ENCODE measurements at places on chromosomes 2 and 18.
A peak's percentile ranks its signal among the peaks of the same experiment; 100 is the strongest.

DNA sequence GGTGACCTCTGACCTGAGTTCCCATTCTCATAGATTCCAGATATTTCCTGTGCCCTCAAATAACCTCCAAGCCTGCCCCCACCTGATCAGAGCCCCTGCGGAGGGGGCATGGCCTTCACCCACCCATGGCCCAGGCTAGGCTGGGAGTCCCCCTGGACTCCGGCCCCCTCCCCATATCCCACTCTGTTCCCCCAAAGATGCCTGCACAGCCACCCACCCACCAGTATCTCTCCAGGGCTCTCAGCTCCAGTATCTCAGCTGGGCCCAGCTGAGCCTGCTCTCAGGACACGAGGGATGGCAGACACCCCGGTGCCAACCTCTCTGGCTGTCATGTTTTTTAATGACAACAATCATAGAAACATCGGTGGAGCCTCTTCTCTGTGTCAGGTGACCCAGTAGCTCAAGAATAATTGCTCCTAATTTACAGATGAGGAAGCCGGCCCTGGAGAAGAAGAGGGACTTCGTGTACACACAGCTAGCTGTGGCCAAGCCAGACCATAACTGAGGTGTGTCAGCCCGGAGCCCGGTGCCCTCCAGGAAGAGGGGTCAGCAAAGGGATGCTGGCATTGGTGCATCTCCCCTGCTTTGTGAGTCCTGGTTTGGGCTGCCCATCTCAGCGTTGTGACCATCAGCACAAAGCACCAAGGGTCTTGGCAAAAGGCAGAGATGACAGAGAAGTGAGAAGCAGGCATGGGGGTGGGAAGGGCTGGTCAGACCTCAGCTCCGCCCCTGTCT is 84.4 kb downstream of the SDC1 start:
- DNase-seq: no peak

- DNase-seq: no peak
These were observed 215.6 kb downstream of the MTX2 start for GRCh38 chr2:176484838-176485237.

- no peak for DNase-seq
These were observed 1131.0 kb upstream of the NXPH2 start for GRCh38 chr2:139911160-139911559.

GRCh38 chr2:86072271-86072858 is 33.3 kb downstream of the POLR1A start:
- no peak for DNase-seq

- DNase-seq: peak; percentile 92
These were observed 85.3 kb downstream of the CDC42EP3 start for GRCh38 chr2:37585982-37586621.

DNA sequence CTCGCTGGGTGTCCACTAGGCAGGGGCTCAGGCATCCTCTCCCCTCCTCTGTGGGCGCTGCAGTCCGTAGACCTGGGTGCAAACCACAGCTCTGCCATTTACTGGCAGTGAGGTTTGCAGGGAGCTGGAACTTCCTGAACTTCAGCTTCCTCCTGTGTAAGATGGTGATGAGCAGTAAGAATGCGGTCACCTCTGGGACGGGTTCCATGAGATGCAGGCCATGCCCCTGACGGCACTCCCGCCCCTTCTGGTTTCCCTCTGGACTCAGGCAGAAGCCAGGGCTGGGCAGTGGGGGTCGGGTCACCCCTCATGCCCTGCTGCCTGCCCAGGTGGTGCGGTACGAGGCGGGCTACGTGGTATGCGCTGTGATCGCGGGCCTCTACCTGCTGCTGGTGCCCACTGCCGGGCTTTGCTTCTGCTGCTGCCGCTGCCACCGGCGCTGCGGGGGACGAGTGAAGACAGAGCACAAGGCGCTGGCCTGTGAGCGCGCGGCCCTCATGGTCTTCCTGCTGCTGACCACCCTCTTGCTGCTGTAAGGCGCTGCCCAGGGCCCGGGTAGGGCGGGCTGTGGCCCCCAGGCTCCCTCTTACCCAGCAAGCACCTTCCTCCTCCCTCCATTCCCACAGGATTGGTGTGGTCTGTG is 1.5 kb downstream of the PROM2 start:
- DNase-seq: no peak

DNA sequence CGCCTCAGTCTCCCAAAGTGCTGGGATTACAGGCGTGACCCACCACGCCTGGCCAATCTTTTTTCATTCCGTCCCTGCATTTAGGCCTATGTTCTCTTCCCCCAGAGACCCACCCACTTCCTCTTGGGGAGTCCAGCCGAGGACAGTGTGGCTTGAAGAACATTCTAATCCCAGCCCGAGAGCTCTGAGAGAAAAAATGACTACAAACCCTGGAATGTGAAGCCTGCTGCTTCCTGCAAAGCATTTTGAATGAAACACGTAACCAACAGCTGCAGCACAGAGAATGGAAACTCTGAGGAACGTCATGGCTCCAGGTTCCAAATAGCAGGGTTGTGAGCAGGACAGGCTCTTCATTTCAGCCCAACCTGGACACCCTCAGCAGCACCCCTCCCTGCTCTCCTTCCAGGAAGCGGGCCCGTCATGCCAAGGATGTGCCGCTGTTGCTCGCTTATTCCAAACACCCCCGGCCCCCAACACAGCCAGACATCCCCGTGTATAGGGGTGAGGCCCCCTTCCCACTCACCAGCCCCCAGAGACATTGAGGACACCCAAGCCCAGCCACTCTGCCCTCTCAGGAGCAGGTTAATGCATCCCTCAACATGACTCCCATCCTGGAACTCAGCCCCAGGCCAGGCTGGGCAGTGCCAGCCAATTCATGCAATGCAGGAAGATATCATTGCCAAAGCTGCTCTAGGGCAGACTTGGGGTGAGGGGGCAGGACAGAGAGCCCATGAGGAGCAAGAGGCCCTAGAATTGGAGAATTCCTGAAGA is 139.8 kb downstream of the ZFP36L2 start:
- peak; percentile 98 for DNase-seq

- DNase-seq: no peak
These were observed 207.0 kb downstream of the TWIST2 start for GRCh38 chr2:239054921-239055320.

- peak; percentile 30 for DNase-seq
These were observed 54.5 kb downstream of the DOCK10 start for GRCh38 chr2:224987733-224988132.

GRCh38 chr2:55158111-55158814 is 73.8 kb downstream of the CLHC1 start:
- DNase-seq: no peak

- no peak for DNase-seq
These were observed 27.1 kb upstream of the TMEM178A start for GRCh38 chr2:39638581-39638980.

- no peak for DNase-seq
These were observed 432.0 kb upstream of the FAM98A start for GRCh38 chr2:34031097-34031496.

DNA sequence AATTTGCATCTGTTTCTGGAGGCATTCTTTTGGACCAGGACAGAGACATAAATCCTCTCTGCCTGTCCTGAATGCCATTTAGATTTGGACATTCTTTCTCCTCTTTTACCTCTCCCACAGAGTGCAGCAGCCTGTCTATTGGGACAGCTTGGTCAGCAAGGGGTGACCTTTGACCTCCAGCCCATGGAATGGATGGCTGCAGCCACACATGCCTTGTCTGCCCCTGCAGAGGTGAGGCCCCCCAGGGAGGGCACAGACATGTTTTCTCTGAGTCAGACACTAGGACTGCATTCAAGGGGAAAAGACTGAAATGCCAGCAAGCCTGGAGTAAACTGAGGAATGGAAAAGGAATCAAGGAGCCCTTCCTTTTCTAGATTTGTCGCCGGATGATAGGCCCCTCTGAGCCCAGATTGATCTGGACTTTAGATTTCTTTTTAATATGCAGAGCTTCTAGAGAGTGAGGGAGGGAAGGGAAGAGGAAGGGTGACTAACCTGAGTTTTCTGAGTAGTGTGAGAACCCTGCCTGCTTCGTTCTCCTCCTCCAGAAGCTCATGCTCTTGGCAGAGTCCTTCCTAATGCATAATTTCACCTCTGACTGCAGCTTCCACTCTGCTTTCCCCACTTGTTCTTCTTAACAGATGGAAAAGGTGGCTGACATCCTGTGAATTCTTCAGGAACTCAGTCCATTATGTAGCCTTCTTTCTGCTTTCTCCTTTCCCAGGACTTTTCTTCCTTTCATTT is 16.1 kb upstream of the TTLL4 start:
- DNase-seq: no peak

- DNase-seq: no peak
These were observed 14.0 kb downstream of the HRH4 start for GRCh38 chr18:24474406-24474805.

- peak; percentile 93 for DNase-seq
These were observed 1.8 kb upstream of the SATB2 start for GRCh38 chr2:199459286-199460100.

DNA sequence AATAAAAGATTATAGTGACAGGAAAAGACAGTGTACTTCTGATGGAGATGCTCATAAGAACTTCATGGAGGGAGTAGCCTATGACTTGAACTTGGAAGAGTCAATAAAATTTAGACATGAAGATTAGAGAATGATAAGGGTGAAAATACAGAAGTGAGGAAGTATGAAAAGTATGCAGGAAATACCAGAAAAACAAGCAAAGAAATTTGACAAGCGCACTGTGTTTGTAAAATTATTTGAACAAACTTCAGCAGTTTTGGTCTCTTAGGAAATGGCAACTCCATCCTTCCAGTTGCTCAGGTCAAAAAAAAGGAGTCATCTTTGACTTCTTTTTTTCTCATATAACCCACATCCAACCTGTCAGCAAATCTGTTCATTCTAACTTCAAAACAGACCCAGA is 864.0 kb upstream of the ZEB2 start:
- DNase-seq: no peak

- DNase-seq: no peak
These were observed 114.8 kb downstream of the GAREM1 start for GRCh38 chr18:32355896-32356295.

GRCh38 chr2:11410101-11410500 is 55.9 kb downstream of the E2F6 start:
- DNase-seq: no peak

DNA sequence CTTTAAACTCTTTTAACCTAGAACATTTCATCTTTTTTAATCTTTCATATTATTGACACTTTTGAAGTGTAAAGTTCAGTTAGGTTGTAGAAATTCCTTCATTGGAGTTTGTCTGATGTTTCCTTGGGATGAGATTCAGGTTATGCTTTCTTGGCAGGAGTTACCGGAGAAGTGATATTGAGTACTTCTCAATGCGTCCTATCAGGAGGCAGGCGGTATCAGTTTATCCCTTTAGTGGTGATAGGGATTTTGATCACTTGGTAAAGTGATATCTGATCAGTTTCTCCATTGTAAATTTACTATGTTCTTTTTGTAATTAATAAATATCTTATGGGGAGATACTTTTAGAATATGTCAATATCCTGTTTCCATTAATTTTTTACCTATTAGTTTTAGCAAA is 78.4 kb downstream of the DTNB start:
- no peak for DNase-seq

- DNase-seq: no peak
These were observed 1041.2 kb upstream of the CDH2 start for GRCh38 chr18:29218091-29218490.

DNA sequence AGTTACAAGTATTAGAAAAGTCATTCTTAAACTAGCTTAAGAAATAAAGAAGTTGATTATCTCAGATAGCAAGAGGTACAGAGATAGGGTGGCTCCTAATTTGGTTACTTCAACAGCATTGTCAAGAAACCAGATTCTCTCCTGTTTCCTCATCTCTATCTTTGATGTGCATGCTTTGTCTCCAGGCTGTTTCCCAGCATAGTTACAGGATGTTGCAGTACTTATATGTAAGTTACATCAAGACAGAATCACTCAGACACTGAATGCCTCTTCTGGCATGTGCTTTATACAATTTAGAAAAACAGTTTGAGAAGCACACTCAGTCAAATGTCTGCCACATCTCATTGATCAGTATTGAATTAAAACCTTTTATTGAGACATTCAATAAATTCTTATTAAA is 189.5 kb upstream of the UBE2E3 start:
- DNase-seq: peak; percentile 27

GRCh38 chr2:20208476-20208859 is 16.5 kb downstream of the SDC1 start:
- DNase-seq: no peak

- DNase-seq: no peak
These were observed 61.4 kb downstream of the TSHZ1 start for GRCh38 chr18:75271952-75272351.

DNA sequence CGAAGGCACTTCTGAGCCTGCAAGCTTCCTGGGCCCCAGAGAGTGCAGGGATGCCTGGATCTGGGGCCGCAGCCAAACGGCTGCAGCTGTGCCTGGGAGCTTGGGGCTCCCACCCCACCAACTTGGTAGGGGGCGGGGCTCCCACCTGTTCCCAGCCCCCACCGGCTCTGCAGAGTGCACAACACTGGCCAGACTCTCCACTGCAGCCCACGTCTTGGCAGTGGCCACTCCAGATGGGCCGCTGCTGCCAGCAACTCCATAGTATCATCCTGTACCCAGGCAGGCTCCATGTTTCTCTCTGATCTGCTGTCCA is 9.9 kb downstream of the DYSF start:
- DNase-seq: no peak

DNA sequence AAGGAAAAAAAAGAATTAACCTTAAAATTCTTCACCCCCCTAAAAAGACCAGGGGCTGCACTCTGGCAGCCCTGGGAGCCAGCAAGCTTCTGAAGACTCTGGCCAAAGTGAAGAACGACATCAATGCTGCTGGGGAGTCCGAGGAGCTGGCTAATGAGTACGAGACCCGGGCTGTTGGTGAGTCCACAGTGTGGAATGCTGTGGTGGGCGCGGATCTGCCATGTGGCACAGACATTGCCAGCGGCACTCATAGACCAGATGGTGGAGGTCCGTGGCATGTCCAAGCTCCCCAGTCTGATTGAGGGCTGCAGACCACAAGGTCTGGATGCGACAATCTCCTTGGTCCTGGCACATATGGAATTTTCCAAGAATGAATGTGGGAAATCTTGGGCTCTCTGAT is 47.4 kb downstream of the TRPM8 start:
- DNase-seq: no peak

DNA sequence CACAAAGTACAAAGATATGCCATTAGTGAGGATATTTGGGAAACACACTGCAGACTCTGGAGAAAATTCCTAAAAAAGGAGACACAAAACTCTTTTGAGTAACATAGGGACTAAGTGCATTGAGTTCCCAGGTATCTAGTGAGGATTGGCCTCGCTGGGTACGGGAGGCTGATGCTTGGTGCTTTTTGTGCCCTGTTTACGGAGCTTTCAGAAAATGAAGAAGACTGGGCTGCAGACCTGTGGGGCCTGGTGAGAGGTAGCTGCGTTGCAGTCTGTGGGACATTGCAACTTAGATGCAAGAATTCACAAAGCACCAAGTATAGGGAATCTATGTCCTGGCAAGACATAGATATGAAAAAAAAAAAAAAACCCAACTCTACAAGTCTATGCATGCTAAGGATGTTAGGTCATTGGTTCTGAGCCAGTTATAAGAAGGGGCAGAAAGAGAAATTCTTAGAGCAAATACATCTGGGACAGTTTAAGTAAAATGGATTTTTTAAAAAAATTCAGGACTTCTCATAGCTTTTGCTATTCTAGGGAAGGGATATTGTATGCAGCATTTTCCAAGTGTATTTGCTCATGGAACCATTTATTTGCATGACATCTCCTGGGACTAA is 156.0 kb downstream of the SLC4A3 start:
- DNase-seq: peak; percentile 62

GRCh38 chr2:233013027-233013461 is at the start of gene NGEF:
Gene NGEF, minus strand, starts transcription at chr2:233013256. Its CDS starts 38,366 bp downstream, at chr2:232974890.
- DNase-seq: no peak

Measured in epithelial cell of esophagus (primary cell).